Fibroblast of upper back skin (primary cell): ENCODE measurements at places on chromosomes 7 and 10.
A peak's percentile ranks its signal among the peaks of the same experiment; 100 is the strongest.

GRCh38 chr10:11193001-11193551 is 175.4 kb downstream of the CELF2 start:
- DNase-seq: no peak

DNA sequence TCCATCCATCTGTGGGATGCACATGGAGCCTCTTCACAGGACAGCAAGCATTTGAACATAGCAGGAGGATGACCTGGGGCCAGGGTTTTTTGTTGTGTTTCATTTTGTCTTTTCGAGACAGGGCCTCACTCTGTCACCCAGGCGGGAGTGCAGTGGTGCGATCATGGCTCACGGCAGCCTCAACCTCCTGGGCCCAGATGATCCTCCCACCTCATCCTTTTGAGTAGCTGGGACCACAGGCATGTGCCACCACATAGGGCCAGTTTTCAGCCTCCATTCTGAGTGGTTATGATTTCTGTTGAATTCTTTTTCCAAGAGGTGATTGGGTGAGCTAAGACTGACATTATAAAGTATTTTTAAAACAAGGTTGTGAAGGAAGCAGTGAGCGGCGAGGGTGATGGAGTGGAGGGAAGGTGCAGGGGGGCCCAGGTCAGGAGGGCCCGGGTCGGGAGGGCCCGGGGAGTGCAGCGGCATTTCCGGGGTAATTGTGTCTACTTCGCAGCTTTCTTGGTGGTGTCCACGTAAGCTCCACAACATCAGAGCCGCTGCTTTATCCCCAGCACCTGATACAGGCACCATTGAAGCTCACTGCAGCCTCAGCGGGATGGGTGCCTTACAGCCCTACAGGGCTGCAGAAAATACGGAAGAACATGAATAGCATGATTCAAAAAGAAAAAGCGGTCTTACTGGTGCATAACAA is 12.0 kb upstream of the LARP4B start:
- no peak for DNase-seq

DNA sequence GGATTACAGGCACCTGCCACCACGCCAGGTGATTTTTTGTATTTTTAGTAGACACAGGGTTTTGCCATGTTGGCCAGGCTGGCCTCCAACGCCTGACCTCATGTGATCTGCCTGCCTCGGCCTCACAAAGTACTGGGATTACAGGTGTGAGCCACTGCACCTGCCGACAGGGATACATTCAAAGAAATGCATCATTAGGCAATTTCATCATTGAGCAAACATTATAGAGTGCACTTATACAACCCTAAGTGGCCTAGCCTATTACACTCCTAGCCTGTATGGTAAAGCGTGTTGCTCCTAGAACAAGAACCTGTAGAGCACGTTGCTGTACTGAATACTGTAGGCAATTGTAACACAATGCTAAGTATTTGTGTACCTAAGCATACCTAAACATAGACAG is 350.3 kb downstream of the GALNT17 start:
- DNase-seq: no peak

GRCh38 chr10:98269435-98269912 is 1.5 kb upstream of the LOXL4 start:
- peak; percentile 84 for DNase-seq

- DNase-seq: peak; percentile 69
These were observed 87.8 kb downstream of the BTRC start for GRCh38 chr10:101441541-101442455.

DNA sequence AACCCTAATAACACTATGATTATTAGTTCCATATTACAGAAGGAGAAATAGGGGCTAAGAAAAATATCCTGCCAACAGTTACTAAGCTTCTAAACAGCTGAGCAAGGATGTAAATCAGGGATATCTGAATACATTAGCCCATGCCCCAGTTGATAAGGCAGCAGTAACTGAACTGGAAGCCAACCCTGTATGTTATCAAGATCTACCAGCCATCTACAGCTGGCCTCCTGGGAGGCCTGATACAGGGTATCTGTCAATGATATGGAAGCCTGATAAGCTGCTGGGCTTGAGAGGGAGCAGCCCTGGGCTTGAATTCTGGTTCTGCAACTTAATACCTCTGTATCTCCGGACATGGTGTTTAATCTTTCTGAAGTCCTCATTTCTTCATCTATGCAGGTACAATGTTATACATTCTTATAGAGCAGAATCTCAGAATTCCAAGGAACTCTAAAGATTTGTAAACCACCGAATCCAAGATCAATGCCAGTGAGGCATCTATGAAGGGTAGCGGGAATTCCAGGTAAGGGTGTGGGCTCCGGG is 37.9 kb upstream of the AFAP1L2 start:
- no peak for DNase-seq
